ENCODE measurements at places on chromosomes 3 and 15.

DNA sequence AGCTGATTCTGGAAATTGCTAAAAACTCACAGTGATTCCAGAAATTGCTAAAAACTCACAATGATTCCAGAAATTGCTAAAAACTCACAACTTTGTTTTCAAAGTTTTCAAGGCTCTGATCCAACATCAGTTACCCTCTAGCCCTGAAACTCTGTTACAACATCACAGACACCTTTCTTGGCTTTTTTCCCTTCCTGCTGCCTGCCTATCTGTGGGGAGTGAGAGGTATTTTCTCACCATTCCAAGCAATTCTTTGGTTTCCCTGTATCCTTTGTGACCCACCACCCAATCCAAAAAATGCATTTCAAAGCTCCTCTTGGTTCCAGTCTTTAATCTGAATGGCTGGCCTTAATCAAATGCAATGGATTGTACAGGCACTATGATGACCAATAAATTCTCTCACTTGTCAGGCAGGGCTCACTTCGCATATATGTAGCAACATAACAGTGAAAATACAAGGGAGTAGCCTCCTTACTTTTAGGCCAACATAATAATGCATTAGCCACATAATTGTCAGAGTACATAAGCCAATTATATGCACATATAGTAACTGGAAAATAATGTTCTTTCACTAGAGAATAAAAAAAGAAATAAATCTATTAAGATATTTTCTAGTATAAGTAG, 1139.0 kb downstream of the ROBO2 start:
- DNase-seq = no peak

DNA sequence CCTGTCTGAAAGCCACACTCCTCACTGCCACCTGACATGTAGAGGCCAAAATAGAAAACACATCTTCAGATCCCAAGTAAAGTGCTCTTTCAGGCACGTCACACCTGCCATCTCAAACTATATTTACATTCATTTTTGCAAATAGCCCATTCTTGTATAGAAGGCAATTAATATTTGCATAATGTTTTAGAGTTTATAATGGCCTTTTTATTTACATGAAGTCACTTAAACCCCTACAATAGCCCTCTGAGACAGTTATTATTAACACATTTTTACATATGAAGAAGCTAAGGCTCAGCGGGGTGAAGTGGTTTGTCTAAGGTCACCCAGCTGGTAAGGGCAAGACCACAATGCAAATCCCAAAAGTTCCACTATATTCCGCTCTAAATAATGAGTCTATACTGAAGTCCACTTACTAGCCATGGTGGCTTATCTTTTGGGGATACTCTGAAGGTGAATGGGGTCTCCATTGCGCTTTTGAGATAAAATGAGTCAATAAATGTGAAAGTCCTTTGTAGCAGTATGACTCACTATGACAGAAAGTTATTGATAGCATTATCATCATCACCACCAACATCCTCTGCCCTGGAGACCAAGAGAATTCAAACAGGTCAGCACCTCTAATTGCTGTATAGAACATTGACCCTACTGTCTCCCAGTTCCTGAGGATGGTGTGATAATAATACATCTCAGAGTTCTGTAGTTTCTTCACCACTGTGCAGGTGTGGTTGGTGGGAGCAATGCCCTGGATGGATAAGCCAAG, 155.9 kb upstream of the BCL6 start:
- DNase-seq = no peak

DNA sequence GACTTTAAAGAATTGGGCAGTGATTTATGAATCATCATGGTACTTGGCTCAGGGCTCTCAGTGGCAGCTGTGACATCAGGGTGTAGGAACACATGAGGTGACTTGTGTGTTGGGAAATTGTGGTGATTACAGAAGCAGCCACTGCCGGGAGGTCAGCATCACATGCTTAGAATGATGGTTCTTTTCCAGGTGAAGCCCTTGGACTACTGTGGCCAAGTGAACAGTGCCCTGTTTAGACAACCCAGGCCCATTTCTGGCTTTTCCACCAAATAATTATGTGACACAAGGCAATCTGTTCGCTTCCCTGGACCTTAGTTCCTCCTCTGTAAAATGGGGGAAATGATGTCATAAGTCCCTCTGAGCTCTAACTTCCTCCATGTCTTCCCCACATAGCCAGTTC, 139.7 kb upstream of the ROPN1 start:
- no peak for DNase-seq

DNA sequence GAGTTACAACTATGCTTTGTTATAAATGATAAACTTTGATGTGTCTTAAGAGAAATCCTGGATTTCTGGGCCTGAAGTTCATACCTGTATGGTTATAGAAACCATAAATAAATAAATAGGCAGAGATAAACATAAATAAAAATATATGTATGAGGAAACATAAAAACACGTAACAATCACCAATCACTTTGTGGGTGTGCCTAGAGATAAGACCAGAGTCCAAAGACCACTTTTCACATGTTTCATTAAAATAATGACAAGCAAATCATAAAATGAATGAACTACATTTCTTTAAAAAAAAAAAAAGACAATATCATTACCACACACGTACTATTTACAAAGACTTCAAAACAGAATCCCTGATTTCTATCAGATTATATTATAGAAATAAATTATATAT, 14.1 kb downstream of the PIK3R4 start:
- DNase-seq = no peak

DNA sequence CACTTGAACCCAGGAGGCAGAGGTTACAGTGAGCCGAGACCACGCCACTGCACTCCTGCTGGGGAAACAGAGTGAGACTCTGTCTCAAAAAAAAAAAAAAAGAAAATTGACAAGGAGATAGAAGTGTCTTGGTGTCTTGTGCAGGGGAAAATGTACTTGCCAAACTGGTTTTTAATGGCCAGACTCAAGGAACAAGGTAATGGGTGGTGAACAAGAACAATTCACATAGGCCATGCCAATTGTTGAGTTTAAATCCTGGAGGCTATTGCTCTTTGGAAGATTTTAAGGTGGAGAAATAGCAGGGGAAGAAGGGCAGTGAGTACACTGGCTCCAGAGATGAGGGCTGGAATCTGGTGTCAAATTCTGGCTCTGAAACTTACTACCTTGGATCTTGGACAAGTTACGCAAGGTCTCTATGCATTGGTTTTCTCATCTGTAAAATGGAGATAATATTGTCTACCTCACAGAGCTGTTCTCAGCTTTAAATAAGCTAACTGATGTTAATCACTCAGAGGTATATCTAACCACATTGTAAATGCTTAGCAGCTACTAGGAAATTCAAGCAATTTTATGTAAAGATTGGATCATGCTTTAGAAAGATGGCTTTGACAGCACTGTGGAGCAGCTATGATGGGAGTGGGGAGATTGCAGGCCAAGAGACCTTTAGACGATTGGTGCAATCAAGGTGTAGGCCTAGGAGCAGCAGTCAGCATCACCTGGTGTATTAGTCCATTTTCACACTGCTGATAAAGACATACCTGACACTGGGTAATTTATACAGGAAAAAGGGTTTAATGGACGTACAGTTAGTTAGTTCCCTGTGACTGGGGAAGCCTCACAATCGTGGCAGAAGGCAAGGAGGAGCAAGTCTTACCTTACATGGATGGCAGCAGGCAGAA, 78.3 kb downstream of the B3GALNT1 start:
- no peak for DNase-seq

DNA sequence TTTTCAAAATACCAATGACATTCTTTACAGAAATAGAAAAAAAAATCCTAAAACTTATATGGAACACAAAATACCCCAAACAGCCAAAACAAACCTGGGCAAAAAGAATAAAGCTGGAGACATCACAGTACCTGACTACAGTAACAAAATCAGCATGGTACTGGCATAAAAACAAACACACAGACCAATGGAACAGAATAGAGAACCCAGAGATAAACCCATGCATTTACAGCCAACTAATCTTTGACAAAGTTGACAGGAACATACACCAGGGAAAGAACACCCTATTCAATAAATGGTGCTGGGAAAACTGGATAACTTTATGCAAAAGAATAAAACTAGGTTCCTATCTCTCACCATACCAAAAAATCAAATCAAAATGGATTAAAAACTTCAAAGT, 36.4 kb downstream of the SCAPER start:
- DNase-seq = no peak

DNA sequence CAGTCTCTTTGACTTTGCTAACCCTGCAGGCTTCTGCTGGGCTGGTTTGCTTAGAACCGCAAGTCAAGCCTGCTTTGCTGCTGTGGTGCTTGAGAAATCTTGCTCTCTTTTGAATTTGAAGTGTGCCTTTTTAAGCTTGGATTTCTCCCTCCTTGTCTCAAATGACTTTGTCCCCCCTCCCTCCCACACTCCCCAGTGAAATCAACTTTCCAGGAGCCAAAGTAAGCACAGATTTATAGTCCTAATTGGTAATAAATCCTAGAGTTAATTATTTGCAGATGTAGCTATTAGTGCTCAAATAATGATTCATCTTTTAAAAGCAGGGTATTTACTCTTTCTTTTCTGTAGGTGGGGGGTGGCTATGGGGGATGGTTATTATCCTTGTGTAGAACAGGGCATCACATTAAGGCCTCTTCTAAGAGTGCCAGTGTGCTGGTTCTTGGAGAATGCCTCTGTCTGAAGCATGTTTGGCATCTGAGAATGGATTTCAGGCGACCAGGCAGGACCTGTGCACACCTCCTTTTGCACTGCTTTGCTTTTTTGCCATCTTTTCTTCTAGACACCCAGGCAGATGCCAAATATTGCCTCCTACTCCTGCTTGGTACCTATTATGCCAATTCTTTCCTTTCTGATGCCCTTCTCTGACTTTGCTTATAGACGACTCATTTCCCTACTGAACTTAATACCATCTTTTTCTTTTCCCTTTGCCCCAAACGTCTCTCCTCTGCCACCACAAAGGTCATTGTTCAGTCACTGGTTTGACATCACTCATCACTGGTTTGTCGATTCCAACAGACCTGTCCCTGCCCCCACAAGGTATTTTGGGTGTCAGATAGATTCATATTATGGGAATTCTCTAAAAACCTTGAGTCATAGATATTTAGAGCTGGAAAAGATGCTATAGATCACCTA, 50.7 kb downstream of the CLDN11 start:
- DNase-seq = no peak

DNA sequence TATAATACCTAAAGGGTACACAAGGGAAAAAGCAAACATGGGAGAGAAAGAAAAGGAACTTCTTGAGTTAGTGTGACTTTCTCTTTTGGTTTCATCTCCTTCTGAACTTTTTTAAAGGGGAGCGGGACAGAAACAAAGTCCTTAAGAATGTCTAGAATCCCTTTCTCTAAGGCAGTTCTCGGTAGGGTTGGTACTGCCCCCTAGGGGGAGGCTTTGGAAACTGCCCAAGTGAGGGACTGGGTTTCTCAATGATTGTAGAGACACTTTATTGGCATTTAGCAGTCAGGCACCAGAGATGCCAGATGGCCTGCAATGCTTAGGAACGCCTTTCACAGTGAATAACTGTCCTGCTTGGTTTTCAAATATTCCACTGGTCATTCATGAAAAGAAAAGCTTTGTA, 172.7 kb downstream of the WDR72 start:
- peak; percentile 4 for DNase-seq

GRCh38 chr3:194875581-194876402, 190.1 kb downstream of the FAM43A start:
- DNase-seq = no peak

DNA sequence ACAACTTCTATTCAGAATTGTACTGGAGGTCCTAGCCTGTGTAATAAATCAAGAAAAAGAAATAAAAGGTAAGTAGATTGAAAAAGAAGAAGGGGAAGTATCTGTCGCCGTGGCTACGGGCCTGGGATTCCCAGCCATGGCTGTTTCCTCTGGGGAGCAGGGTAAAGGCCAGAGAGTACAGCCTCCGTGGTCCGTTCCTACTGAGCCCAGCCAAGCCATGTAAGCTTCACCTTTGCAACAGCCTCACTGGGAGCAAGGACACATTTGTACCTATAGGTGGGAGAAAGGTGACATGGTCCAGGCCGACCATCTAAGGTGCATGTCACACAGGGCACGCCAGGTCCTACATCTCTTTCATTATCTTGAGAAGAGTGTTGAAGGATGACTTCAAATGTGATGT, 71.3 kb downstream of the ANP32A start:
- no peak for DNase-seq

DNA sequence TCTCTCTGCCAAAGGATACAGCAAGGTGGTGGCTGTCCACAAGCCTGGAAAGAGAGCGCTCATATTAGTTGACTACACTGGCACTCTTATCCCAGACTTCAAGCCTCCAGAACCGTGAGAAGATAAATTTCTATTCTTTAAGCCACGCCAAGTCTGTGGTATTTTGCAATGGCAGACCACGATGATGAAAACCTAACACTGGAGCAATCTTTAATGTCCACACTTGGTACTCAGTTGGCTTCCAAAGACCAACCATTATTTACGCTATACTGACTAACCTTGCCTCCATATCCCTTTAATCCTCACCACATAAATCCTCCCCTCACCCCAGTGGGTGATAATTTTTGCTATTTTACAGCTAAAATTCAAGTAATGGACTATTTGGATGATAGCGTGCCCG, 16.9 kb upstream of the LACTB start:
- DNase-seq = no peak

DNA sequence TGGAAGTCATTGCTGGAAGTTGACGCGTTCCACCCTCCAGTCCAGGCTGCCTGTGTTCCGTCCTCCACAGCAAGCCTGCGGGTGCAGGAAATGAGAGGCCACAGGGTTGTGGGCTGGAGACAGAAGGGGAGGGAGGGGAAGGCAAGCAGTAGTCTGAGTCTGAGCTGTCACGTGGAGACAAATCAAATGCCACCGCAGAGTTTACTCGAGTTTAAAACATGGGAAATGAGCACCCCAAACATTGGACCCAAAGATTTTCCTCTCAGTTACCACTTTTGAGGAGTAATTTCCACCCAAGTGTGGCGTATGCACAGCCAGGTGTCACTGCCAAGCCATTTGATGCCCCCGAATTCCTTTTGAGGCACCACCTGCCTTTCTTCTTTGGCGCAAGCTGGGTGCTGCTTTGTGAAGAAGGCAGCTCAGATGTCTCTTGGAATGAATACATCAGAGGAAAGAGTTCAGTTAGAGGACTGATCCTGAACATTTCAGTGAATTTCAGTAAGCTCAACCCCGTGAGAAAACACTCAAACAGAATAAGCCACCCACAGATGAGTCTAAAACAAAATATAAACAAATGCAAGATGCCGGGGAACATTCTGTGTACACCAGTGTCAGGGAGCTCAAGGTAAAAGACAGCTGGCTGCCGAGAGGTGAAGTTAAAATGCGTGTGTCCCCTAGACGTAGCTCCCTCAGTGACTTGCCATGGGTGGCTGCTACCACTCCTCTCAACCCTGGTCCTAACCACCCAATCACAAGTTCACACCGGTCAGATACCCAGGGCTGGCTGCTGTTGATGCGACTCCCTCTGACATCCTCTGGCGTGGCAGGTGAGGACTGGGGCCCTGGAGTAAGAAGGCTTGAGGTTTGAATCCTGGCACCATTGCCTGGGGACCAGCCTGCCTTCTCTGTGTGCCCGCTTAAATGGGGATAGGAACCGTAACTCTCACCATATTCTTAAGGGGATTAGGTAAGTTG, 203.8 kb downstream of the UACA start:
- peak; percentile 57 for DNase-seq
